ENCODE measurements at places on chromosomes 7 and 10. TPM values are rescaled to one million over a fixed set of nuclear protein-coding genes. Genes with fewer than 3 reads are reported as not detected.
A peak's percentile ranks its signal among the peaks of the same experiment; 100 is the strongest.

Gene DENND2A
- polyA plus RNA-seq, result 0.98 TPM

Gene POP7
- 32.1 TPM for polyA plus RNA-seq

- DNase-seq, result no peak
- H3K4me3 ChIP-seq, result no peak overlapping the region
- H3K27me3 ChIP-seq, result peaks cover 21% of the 10 kb centered on the region
Observed at GRCh38 chr10:127990846-127991542, 84.1 kb downstream of the PTPRE start.

- DNase-seq, result no peak
- H3K27ac ChIP-seq, result no peak overlapping the region
- H3K4me1 ChIP-seq, result no peaks in the 10 kb centered on the region
- H3K36me3 ChIP-seq, result no peaks in the 10 kb centered on the region
- no peaks in the 10 kb centered on the region for H3K27me3 ChIP-seq
- H3K4me3 ChIP-seq, result no peak overlapping the region
Observed at GRCh38 chr7:83149466-83149865, 13.2 kb downstream of the PCLO start.

DNA sequence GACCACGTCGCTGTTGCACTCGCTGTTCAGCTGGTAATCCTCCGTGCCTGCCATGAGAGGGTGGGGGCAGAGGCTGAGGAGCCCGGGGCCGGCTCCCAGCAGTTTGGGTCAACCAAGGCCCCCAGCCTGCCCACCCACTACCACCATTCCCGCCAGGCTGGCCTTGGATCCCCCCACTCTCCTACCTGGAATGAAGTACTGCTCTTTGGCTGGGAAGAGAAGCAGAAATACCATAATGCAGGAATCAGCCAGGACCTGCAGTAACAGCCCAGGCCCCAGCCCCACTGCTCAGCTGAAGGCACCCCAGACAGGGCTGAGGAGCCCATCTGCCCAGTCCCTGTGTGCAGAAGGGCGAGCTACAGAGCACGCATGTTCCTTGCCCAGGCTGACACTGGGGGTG, 138.0 kb downstream of the SLIT1 start:
- H3K4me3 ChIP-seq, result no peak overlapping the region
- H3K27me3 ChIP-seq, result peaks cover 5% of the 10 kb centered on the region
- no peak for DNase-seq
- H3K27ac ChIP-seq, result no peak overlapping the region

DNA sequence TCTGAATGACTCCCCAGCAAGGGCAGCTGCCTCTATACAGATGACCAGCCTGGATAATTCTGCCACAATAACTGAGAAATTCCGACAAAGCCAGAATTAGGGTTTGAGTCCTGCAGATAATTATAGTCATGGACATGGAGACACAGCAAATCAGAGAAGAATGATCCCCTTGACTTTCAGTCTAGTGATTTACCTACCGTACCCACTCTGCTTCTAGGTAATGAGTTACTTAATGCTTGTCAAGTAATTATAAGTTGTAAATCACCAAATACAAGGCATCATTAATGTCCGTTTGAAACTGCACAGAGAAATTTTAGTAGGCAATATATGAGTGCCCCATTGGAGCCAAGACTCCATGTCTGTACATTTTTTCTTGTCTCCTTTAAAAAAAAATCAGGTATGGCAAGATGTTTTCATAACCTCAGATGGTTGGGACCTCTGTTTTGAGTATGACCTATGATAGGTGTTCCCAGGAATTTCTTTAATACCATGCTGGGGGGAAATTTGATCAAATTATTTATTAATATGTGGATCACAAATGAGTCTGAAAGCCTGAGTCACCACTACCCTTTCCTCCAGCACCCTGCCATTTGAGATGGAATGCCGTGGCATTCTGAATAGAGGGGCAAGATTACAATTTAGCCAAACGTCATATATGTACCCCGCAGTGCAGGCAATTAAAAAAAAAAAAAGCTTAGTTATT, 5.5 kb upstream of the ARID5B start:
- peaks cover 27% of the 10 kb centered on the region for H3K4me1 ChIP-seq
- no peak overlapping the region for H3K27ac ChIP-seq
- H3K36me3 ChIP-seq, result peaks cover 2% of the 10 kb centered on the region
- no peaks in the 10 kb centered on the region for H3K27me3 ChIP-seq
- H3K4me3 ChIP-seq, result peak overlapping the region; percentile 89

DNA sequence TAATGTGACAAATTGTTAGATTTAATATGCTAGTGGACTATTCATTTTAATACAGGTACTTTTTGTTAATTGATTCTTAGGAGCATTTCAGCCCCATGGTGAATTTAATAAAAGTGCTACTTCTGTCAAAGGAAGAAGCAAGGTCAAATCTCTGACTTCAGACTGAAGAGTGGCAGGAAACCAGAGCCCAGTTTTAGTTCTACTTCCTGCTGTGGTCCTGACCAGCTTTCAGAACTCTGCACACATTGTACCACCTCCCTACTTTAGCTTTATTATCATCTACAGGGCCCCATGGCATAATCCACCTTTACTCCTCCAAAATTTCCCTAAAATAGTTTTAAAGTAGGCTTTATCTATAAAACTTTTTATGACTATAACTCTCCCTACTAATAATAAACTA, 33.7 kb downstream of the CTTNBP2 start:
- no peak overlapping the region for H3K27ac ChIP-seq
- H3K4me1 ChIP-seq, result no peaks in the 10 kb centered on the region
- no peak for DNase-seq
- no peaks in the 10 kb centered on the region for H3K27me3 ChIP-seq

- H3K4me3 ChIP-seq, result no peak overlapping the region
- peak; percentile 9 for DNase-seq
- peaks cover 26% of the 10 kb centered on the region for H3K4me1 ChIP-seq
- H3K36me3 ChIP-seq, result no peaks in the 10 kb centered on the region
- H3K27me3 ChIP-seq, result peaks cover 12% of the 10 kb centered on the region
Observed at GRCh38 chr10:28300027-28300426, 2.8 kb downstream of the MPP7 start.

Gene DOCK1
- not detected for polyA plus RNA-seq

DNA sequence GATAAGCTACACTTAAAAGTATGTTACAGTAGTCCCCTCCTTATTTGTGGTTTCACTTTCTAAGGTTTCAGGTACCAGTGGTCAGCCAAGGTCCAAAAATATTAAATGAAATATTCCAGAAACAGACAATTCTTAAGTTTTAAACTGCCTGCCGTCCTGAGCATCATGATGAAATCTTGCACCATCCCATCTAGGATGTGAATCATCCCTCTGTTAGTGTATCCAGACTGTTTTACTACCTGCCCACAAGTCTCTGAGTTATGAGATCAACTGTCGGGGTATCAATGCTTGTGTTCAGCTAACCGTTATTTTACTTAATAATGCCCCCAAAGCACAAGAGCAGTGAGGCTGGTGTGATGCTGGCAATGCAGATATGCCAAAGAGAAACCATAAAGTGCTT, 11.4 kb downstream of the KDM7A start:
- H3K27me3 ChIP-seq, result no peaks in the 10 kb centered on the region
- no peak overlapping the region for H3K27ac ChIP-seq
- no peak overlapping the region for H3K4me3 ChIP-seq
- peaks cover 63% of the 10 kb centered on the region for H3K4me1 ChIP-seq

DNA sequence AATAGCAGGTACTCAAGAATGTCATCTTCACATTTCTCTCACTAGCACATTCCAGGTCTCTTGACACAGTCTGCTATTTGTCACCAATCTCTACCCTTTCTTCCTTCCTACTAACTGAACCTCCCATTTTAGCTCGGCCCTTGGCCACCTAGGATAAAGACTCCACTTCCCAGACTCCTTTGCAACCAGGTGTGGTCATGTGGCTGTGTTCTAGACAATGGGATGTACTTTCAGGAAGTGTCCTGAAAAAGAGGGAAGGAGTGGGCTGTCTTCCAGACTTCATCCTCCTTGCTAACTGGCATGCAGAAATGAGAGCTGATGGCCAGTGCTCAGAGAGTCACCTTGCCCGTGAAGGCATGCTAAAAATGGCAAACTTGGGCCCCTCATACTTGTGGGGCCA, 139.2 kb downstream of the AMPH start:
- no peak for DNase-seq
- H3K4me3 ChIP-seq, result no peak overlapping the region
- no peaks in the 10 kb centered on the region for H3K36me3 ChIP-seq

Gene ZNF736
- 8.7 TPM for polyA plus RNA-seq

GRCh38 chr10:29470355-29470705, 164.4 kb downstream of the SVIL start:
- H3K4me1 ChIP-seq, result no peaks in the 10 kb centered on the region
- no peak overlapping the region for H3K27ac ChIP-seq
- H3K36me3 ChIP-seq, result no peaks in the 10 kb centered on the region

Gene SLC4A2
- 9.2 TPM for polyA plus RNA-seq

DNA sequence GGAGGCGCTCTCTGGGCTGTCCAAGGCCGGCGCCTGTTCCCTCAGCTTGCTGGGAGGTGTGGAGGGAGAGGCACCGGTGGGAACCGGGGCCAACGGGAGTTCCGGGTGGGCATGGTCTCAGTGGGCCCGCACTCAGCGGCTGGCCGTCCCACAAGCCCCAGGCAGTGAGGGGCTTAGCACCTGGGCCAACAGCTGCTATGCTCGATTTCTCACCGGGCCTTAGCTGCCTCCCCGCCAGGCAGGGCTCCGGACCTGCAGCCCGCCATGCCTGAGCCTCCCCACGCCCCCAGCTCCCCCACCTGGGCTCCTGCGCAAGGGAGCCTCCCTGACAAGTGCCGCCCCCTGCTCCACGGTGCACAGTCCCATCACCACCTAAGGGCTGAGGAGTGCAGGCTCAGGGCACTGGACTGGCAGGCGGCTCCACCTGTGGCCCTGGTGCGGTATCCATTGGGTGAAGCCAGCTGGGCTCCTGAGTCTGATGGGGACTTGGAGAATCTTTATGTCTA, 276.5 kb downstream of the SH2D4B start:
- H3K4me3 ChIP-seq, result no peak overlapping the region
- peaks cover 4% of the 10 kb centered on the region for H3K36me3 ChIP-seq
- no peak for DNase-seq
- H3K27me3 ChIP-seq, result peaks cover 9% of the 10 kb centered on the region

All from naive B cell (primary cell).